Fibroblast of villous mesenchyme (primary cell): ENCODE measurements at places on chromosomes 12 and 14. TPM values are rescaled to one million over a fixed set of nuclear protein-coding genes. Genes with fewer than 3 reads are reported as not detected.
A peak's percentile ranks its signal among the peaks of the same experiment; 100 is the strongest.

- DNase-seq: no peak
Observed at GRCh38 chr12:60240891-60241290, 645.1 kb downstream of the SLC16A7 start.

DNA sequence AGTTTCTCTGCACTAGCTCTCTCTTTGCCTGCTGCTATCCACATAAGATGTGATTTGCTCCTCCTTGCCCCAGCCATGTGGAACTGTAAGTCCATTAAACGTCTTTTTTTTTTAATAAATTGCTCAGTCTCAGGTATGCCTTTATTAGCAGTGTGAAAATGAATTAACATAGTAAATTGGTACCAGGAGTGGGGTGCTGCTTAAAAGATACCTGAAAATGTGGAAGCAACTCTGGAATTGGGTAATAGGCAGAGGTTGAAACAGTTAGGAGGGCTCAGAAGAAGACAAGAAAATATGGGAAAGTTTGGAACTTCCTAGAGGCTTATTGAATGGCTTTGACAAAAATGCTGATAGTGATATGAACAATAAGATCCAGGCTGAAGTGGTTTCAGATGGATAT lies 159.8 kb downstream of the FSCB start:
- DNase-seq: no peak

DNA sequence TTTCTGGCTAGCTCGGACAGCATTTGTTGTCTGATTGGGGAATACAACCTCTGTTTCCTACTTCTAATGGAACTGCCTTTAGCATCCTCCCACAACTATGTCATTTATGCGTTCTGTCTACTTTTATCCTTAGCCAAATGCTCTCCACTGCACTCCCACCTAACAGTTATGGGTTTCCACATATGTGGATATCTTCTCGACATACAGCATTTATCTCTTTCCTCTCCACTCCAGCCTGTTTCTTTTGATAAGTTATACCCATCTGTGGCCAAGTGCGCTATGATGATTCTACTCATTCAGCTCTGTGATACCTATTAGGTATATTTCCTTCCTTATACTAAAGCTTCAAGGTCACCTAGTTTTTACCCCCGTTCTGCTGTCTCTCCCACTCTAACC lies 122.2 kb upstream of the NAP1L1 start:
- no peak for DNase-seq

DNA sequence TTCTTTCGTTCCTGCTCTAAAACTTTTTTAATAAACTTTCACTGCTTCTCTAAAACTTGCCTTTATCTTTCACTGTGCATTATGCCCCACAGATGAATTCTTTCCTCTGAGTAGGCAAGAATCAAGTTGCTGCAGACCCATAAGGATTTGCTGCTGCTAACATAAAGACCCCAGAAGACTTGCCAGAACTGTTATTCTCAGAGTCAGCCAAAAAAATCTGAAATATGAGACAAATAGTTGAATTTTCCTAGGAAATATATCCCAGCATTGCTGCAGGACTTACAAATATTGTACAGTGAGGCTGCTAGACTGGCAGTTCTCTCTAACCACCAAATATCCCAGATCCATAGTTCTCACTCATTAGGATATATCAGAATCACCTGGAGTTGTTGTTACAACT lies 349.1 kb upstream of the FLRT2 start:
- no peak for DNase-seq

- DNase-seq: no peak
Observed at GRCh38 chr14:94680862-94681288, 68.7 kb downstream of the SERPINA3 start.

- no peak for DNase-seq
Observed at GRCh38 chr12:48681399-48681709, 684 bp downstream of the KANSL2 start.

DNA sequence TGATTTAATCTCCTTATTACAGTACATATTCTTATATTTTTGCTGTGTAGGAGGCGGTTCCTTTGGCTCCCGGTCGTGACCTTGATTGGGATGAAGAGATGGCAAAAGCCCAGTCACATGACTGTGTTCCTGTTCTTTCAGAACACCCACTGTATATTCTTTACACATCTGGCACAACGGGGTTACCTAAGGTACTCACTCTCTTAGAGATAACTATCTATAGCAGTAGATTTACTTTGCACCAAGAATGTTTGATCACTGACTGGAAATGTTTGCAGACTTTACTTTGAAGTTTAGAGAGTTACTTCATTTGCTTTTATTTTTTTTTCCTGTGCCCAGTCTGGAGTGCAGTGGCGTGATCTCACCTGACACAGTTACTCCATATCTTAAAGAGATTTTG lies 65.2 kb downstream of the ACSS3 start:
- DNase-seq: peak; percentile 2

- DNase-seq: no peak
Observed at GRCh38 chr12:64057706-64058105, 164.4 kb downstream of the KICS2 start.

GRCh38 chr12:28568118-28568517 lies 377.9 kb downstream of the CCDC91 start:
- DNase-seq: peak; percentile 89

DNA sequence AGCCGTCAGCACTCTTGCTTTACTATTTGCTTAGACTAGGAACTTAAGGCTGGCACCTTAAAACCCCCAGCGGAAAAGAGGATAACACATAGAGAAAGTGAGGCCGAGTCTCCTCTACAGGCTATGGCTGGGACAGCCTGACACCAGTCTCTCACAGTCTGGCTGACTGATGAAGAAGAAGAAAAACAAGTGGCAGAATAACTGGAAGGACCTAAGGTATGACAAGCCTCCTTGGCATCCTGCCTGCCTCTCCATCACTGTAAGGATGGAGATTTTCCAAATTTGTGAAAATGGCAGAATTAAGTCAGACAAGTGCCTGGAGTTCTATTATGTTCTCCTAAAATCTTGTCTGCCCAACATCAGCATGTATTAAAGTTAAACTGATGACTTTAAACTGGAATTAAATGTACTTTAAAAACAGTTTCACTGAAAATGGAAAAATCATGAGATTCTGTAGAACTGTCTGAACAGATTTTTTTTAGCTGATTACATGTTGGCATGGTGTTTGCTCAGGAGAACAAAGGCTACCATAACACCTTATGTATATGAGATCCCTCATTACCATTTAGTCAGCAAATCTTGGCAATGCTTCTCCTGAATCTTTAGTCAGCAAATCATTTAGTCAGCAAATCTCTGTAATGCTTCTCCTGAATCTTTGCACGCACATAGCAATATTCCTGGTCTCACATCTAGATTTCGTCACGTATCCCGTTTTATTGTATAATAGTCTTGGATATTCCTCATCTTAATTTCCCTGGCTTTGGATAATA lies 140.3 kb upstream of the AEBP2 start:
- DNase-seq: no peak

GRCh38 chr14:75985618-75986438 lies at the start of gene IFT43:
TSS of gene IFT43 (plus strand) at chr14:75985763. CDS start at chr14:75985787, 24 bp downstream.
- DNase-seq: peak; percentile 83

- no peak for DNase-seq
Observed at GRCh38 chr14:104448321-104448720, 131.2 kb upstream of the C14orf180 start.

DNA sequence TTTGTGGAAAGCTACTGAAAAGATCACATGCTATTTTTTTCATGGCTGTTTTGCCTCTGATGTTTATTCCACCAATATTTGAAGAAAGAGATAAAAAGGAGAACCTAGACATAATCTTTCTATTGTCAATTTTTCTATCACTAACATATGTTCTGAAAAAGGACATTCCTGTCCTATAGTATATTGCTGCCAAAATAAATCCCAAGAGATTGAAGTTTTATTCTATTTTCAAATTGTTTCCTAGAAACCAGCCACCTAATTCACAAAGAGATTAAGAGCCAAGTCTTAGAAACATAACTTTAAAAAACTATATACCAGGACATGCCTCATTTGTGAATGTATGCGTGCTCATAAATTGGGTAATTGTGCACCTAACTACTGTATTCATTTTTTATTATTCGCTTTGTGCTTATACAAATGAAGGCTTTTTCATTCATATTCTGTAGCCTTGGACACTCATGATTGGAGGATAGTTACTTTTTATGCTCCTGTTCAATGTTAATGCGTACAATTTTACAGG lies 200.7 kb downstream of the FUT8 start:
- DNase-seq: no peak

- peak; percentile 11 for DNase-seq
Observed at GRCh38 chr12:99619389-99620158, 28.0 kb upstream of the GARIN6 start.

GRCh38 chr14:103561381-103562178 lies 877 bp downstream of the BAG5 start:
- peak; percentile 60 for DNase-seq

DNA sequence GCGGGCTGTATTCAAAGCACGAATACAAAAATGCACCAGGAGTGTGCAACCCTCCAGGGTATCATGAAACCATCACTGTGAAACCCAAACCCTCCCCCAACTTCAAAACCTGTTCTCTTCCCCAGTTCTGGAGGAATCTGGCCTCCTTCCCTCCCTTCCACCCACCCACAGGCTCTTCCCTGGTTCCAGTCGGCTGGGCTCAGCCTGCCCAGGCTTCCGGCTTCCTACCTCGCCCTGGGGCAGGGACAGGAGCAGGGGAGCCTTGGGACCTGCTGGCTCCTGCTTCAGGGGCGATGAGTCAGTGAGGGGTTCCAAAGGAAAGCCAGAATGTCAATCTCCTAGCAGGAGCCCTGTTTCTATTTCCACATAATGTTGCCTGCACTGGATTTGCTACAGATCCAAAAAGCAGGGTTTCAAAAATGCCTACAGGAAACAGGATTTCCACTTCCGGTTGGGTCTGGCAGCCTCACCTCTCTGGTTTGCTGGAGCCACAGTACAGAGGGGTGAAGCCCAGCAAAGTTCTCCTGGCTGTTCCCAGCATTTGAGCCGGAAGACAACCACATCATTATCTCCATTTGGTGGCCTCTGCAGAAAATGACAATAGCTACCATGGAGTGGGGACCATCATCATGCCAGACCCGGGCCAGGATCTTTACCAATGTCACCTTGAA lies 278.3 kb downstream of the DPF3 start:
- DNase-seq: peak; percentile 39

GRCh38 chr12:43345023-43345422 lies 207.0 kb downstream of the ADAMTS20 start:
- no peak for DNase-seq

- no peak for DNase-seq
Observed at GRCh38 chr14:104694991-104695659, 5.7 kb downstream of the INF2 start.

TAS2R42 gene
- total RNA-seq: not detected in 2 replicates

OR4Q2 gene
- total RNA-seq: not detected in 2 replicates

AICDA gene
- not detected in 2 replicates for total RNA-seq

LIN7A gene
- total RNA-seq: 6.4 and 10.4 TPM in 2 replicates

TBX3 gene
- total RNA-seq: 109 and 114 TPM in 2 replicates

RAB21 gene
- 9.3 and 12.5 TPM in 2 replicates for total RNA-seq
